ENCODE measurements at places on chromosomes 16 and 17.

DNA sequence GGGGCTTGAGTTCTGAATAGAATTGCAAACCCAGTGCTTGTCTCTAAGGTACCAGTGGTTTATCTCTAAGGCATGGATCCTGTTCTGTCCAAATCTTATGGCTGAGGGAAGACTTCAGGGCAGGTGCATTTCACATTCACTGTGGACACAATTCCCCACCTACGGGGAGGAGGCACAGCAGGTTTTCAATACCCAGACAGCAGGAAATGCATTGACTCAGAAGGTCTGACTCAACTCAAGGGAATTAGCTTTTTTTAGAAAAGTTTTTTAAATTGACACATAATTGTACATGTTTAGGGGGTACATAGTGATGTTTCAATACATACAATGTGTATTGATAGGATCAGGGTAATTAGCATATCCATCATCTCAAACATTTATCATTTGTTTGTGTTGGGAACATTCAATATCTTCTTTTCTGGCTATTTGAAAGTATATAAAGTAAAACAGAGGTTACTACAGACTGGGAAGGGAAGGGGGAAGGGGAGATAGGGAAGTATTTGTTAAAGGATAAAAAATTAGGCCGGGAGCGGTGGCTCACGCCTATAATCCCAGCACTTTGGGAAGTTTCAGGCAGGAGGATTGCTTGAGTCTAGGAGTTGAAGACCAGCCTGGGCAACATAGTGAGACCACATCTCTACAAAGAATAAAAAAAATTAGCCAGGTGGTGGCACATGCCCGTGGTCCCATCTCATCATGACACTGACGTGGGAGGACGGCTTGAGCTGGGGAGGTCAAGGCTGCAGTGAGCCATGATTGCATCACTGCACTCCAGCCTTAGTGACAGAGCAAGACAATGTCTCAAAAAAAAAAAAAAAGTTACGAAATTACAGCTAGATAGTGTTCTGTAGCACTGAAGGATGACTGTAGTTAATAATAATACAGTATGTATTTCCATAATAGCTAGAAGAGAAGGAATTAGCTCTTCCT, 54.9 kb downstream of the RGS9 start:
- peak; percentile 85 for DNase-seq

DNA sequence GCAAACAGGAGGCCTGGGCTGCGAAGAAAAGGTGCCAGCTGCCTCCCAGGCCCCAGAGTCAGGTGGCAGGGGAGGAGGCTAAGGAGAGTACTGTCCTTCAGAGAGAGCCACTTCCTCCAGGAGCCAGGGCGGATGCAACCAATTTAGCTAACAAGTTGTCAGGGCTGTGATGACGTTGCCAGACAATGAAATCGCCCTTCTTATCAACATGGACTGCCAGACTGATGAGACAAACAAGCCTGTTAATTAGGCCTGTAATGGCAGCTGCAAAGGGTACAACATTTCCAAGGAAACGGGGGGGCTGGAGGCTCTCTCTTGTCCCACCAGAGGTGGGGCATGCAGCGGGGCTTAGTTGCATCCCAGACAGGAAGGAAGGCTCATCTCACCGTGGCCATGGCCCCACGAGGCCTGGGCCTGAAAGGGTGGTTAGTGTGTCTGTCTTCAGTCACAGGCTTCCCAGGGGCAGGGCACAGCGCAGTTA, 111.8 kb downstream of the SDK2 start:
- no peak for DNase-seq

- peak; percentile 77 for DNase-seq
Observed at GRCh38 chr16:86836503-86837129, 258.3 kb downstream of the FOXL1 start.

GRCh38 chr16:12618515-12618914, 185.2 kb downstream of the CPPED1 start:
- no peak for DNase-seq

DNA sequence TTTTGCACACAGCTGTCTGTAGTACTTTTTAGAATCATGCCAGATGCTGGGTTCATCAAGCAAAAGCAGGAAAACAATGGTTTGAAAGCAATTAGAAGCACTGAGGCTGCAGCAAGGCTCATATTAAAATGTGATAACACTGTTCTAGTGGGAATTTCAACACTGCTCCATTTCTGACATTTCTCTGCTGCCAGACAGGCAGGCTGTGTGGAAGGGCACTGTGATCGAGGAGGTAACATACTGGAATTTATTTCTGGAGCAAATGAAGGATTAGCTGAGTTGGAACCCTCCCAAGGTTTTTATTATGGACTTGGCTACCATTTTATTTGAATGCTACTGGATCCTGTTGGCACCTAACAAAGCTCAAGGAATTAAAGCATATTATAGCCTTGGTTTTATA, 66.9 kb downstream of the SKAP1 start:
- DNase-seq, result no peak

DNA sequence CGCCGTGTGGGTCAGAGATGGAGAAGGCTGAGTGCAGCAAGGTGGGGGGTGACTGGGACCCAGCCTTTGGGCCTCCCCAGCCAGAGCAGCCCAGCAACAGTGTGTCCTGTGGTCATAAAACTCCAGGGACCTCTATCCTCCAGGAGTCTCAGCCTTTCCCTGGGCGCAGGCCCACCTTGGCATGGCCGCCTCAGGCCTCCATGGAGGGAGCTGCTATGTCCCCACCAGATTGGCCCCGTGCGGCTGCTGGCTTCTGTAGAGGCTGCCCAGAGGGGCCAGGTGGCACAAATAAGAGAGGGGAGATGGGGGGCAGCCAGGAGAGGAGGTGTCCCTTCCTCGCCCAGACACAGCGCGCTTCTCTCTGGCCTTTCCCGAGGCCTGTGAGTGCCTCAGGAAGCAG, 2.6 kb upstream of the SYNGR3 start:
- no peak for DNase-seq

- no peak for DNase-seq
Observed at GRCh38 chr17:77763023-77763422, 195.5 kb upstream of the TNRC6C start.

GRCh38 chr16:4674926-4675530, 18.3 kb upstream of the NUDT16L1 start:
- no peak for DNase-seq

GRCh38 chr16:56662357-56663354, 4.9 kb downstream of the MT1F start:
- no peak for DNase-seq

- peak; percentile 88 for DNase-seq
Observed at GRCh38 chr17:77834170-77835115, 124.1 kb upstream of the TNRC6C start.

DNA sequence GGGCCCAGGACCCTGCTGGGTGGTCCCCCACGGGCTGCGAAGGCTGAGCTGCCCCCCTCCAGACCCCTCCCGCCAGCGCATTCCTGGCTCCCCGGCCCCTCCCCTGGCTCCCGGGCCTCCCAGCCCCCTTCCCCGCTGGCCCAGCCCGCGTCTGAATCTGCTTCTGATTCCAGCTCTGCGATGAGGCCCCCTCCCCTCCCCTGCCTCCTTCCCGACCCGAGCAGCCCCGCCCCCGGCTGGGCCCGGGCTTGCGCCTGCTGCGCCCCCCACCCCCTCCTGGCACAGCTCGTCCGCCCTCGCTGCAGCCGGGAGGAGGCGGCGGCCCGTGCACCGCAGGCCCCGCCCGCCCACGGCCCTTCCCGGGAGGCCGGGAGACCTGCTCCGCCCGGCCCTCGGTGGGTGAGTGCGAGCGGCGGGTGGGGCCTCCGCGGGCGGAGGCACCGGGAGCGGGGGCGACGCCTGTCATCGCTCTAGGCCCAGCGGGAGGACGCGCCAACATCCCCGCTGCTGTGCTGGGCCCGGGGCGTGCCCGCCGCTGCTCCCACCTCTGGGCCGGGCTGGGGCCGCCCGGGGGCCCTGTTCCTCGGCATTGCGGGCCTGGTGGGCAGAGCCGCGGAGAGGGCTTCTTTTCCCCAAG, at the start of gene NTN3:
Gene NTN3 (plus strand): TSS at position 282 of the 637 bp plus-strand sequence. CDS start 405 bp downstream, outside the sequence.
- no peak for DNase-seq

GRCh38 chr17:75521290-75521689, 4.2 kb upstream of the LLGL2 start:
- no peak for DNase-seq

Data from RWPE1 (cell line).